ENCODE measurements at places on chromosomes 4 and X.

GRCh38 chr4:111601671-111602070 is 543.6 kb upstream of the FAM241A start:
- DNase-seq: no peak

DNA sequence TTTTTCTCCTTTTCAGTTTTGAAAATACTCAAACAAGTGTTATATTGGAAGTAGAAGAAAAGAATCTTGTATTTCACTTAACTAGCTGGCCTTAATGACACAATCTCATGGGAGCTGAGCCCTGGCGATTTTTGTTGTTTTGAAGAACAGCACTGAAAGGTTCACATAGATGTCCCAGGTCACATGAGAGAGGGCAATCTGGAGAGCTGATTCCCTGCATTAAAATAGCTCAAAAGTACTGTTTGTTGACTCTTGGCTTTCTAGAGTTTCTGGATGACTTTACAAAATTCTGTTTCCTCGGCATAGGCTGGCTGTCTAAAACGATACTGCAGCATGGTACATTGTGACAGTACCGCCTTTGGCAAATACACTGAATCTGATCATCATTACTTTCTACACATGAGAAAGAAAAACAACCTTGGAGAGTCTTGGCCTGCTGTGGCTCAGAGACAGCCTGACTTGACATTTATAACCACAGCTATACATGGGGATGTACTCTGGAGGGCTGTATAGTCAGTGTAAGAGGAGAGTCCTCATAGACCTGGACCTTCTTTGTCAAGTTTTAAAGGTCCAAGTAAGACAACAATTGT is 119.8 kb upstream of the PDLIM3 start:
- DNase-seq: no peak

GRCh38 chr4:150475763-150476162 is 106.2 kb upstream of the MAB21L2 start:
- DNase-seq: no peak

- no peak for DNase-seq
Measured at GRCh38 chr4:149113804-149114430, 671.7 kb upstream of the NR3C2 start.

- DNase-seq: no peak
Measured at GRCh38 chrX:111888600-111888999, 12.6 kb downstream of the TRPC5OS start.

GRCh38 chr4:36348403-36348938 is 67.1 kb downstream of the DTHD1 start:
- peak; percentile 13 for DNase-seq

- peak; percentile 37 for DNase-seq
Measured at GRCh38 chr4:173485164-173485563, 44.9 kb downstream of the HAND2 start.

DNA sequence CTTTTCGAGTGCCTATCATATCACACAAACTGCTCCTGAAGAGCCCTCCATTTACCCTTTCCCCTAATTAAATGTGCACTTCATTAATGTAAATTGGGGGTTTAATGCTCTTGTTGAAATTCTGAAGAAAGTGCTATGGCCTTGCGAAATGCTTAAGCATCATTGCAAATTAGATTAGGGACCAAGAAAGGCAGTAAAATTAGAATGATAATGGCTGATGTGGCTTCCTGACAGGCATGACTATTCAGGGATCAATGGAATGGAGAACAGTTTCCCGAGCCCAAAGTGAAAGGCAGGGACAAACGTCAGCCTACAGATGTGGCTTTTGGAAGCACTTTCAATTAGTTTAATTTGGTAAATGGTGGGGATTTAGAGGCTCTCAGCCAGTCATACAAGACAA is 120.1 kb downstream of the NKX6-1 start:
- DNase-seq: no peak

- DNase-seq: no peak
Measured at GRCh38 chr4:17157304-17157703, 258.9 kb upstream of the LDB2 start.

- no peak for DNase-seq
Measured at GRCh38 chr4:147340591-147341120, 140.2 kb upstream of the EDNRA start.

DNA sequence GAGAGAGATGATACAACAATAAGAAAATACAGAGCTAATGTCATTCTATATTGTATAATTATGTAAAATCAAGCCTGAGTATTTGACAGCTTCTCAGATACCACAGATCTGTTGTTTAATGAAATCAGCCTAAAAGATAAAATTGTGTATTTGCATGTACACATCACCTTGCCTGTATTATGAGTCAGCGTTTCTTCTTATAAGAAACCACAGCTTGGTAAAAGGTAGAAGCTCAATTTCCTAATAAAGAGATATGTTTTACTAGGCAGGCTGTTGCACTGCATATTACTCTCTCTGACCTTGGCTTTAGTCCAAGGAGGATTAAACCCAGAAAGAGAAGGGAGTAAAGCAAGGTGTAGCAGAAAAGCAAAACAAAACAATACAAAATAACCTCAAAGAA is 121.3 kb downstream of the PPARGC1A start:
- no peak for DNase-seq

- no peak for DNase-seq
Measured at GRCh38 chr4:111717921-111718320, 427.3 kb upstream of the FAM241A start.

DNA sequence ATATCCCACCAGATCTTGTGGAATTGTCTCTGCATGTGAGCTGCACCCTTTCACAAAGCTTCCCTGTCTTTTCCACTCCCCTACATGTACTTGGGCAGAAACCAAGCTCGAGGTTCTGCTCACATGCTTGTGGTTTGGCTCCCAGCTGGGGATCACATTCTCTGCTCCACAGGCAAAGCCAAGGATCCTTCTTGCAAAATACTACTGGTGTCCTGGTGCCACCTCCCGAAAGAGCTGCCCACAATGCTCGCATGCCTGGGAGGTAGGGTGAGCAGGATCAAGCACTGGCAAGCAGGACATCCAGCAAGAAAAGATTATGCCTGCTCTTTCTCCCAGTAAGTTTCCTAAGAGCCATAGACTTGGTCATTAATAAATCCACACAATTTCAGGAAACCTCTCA is 45.1 kb upstream of the PPARGC1A start:
- no peak for DNase-seq

DNA sequence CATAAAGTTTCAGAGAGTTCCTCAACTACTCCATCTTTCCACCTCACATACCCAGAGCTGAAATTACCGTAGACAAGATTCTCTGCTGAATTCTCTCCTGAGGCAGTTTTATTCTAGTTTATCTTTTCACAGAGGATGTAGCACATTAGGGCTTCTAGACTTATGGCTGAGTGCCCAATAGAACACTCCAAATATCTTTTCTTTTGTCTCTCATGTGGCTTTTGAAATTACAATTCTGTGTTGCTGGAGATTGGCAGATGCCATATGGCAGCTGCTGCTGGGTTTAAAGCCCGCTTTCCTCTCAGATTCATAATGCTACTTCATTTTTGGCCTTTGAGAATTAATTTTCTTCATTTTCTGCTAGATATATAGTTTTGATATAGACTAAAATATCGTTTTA is 107.6 kb upstream of the BANK1 start:
- DNase-seq: no peak

DNA sequence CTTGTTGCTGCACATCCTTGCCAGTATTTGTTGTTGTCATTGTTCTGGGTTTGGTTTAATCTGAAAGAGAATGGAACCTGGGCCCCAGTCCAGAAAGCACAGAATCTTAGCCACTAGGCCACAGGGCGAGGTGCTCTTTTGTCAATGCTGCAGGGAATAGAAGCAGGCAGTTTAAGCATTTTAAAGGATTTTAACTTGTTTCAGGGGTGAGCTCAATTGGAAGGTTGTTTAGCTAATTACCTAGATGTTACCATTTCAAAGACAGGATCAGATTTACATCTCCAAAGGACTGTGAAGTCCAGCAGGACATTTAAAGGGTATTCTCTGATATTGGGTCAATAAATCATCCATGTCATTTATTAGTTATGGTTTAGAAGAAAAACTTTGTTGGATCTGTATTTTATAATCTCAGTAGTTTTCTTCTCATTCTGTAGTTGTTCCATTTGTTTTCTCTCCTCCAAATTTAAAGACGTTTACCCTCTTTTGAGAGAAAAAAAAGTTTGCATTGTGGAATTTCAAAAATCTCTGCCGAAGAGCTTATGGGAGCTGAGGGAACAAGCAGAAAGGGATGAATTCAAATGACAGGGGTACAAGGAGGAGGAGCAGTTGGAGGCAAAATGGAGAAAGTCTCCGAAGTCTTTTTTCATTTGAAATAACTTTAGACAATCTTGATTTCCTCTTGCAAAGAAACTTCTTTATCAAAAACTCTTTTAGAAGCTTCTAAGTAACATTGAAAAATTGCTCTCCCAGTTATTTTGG is 57.5 kb upstream of the FAM47C start:
- no peak for DNase-seq

GRCh38 chr4:172546782-172547181 is 621.8 kb upstream of the GALNT7 start:
- no peak for DNase-seq

DNA sequence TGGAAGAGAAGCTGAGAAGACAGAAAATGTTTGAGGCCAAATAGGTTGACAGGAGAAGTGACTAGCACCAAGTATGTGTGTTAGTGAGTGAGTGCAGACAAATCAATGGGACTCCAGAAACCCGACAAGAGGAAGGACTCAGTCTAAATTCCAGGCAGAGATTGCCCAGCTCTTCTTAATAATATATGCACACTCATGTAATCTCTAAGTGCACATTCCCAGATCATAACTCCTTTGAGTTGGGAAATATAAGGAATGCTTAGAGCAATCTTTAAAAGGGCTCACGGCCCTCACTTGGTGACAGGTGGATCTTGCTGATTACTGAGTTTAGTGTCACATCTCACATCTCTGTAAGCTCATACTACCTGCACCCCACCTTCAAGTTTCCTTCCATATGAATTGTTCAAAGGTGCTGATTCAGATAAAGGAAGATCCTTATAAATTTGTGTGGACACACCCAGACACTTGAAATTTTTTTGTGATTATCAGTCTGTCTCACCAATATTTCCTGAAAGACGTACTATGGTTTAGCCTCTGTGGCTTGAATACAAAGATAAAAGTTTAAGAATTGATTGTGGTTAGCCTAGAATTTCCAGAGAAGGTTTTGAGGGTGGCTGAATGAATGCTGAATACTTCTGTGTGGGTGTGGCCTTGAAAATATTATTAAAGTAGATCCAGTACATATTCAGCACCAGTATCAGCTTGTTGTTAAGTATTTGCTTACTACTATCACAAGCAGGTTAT is 205.1 kb upstream of the UGT8 start:
- DNase-seq: no peak

GRCh38 chrX:124619710-124620109 is 273.3 kb downstream of the SH2D1A start:
- no peak for DNase-seq

DNA sequence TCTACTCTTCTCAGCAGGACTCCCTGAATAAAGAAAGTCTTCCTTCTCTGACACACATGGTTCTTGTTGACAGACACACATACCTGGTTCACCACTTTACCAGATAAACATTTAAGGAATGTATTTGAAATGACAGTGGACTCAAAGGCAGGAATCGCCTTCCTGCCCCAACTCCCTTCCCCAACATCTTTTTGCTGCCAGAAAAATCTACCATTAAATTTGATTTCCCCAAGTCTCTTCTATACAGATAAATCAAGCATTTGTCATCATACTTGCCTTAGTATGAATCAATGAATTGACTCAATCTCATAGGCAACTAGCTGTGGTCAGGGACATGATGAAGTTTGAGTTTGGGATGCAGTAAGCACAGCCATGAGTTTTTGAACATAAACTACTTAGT is 23.3 kb upstream of the ANXA5 start:
- no peak for DNase-seq

DNA sequence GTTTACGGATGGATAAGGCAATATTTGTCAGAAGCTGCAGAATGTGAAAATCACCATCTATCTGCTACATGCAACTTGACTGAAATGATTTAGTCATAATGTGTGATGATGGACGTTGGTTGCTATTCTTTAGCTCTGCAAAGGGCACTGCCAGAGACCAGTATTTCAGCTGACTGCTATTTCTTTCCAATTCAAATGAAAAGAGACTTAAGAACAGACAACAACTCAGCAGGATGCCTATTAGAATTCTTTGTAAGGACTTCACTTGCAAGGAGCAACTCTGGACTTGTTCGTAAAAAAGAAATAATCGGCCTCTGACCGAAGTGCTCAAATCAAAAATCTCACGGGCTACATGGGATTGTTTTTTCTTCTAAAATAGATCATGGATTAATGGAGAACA is 262.7 kb downstream of the DHX15 start:
- no peak for DNase-seq

GRCh38 chr4:143394739-143395453 is 58.2 kb downstream of the GAB1 start:
- DNase-seq: no peak

GRCh38 chrX:1661048-1661921 is 46.4 kb downstream of the ASMT start:
- DNase-seq: peak; percentile 94

DNA sequence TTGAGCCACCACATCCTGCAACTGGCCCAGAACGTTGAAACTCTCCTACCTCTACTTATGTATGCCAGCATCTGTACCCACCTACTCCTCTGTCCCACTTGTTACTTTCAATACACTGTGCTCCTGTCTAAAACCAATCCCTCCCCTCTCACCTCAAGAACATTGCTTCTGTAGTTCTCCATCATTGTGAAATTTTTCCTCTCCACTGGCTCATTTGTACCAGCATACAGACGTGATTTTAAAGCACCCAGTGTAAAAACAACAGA is 25.5 kb upstream of the USO1 start:
- DNase-seq: no peak

DNA sequence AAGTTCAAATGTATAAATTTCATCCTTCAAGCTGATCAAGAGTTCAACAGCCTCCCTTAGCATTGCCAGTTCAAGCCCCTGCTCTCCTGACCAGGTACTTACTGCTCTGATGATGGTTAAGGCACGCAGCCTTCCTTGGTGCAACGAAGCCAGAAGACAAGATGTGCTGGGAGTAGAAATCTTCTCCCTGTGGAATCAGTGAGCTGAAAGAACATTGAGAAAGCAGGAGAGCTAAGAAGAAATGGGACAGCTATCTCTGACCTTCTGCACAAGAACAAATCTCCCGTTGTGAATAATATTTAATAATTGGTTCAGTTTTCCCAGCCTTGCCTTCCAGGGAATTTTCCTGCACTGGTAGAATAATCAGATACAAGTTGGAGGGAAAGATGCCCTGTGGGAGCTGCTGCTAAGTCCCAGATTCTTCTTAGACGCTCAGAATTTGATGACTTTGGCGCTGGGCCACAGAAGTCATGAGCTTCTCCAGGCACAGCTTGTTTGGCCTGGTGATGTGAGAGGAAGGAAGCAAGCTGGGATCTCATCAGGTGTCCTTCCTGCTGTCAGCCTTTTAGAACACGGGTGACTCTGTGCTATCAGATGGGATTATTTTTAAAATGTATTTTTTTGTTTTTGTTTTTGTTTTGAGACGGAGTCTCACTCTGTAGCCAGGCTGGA is 77.8 kb downstream of the CD38 start:
- DNase-seq: no peak

DNA sequence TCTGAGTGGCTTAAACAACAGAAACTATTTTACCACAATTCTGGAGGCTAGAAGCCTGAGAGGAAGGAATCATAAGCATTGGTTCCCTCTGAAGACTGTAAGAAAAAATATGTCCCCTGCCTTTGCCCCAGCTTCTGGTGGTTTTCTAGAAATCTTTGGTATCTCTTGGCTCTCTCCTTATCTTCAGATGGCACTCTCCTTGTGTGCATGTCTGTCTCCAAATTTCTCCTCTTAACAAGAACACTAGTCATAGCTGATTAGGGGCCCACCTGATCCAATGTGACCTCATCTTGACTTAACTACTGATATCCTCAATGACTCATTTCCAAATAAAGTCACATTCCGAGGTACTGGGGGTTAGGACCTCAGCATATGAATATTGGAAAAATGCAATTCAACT is 635.0 kb upstream of the NR3C2 start:
- DNase-seq: no peak

Measured in activated CD4-positive, alpha-beta T cell treated with anti-CD3 and anti-CD28 coated beads, Interleukin-2, amount 10 ng/mL, durations not matched to agents 7 days and 5 days (primary cell).